Activated naive CD4-positive, alpha-beta T cell treated with anti-CD3 and anti-CD28 coated beads, Interleukin-2, amount 10 ng/mL, durations not matched to agents 7 days and 5 days (primary cell): ENCODE measurements at places on chromosomes 6 and 20.

- no peaks in the 10 kb centered on the region for H3K27me3 ChIP-seq
- no peaks in the 10 kb centered on the region for H3K4me1 ChIP-seq
- H3K36me3 ChIP-seq, result no peaks in the 10 kb centered on the region
- no peak overlapping the region for H3K27ac ChIP-seq
These were observed 691.9 kb downstream of the RFPL4B start for GRCh38 chr6:113039005-113039404.

- no peak for DNase-seq
- no peak overlapping the region for H3K27ac ChIP-seq
- H3K36me3 ChIP-seq, result no peaks in the 10 kb centered on the region
- H3K4me3 ChIP-seq, result no peak overlapping the region
- H3K4me1 ChIP-seq, result peaks cover 43% of the 10 kb centered on the region
- H3K27me3 ChIP-seq, result no peaks in the 10 kb centered on the region
These were observed 78.3 kb downstream of the ZDHHC14 start for GRCh38 chr6:157459327-157459726.

- no peaks in the 10 kb centered on the region for H3K4me1 ChIP-seq
- H3K4me3 ChIP-seq, result no peak overlapping the region
These were observed 251.0 kb upstream of the NRSN1 start for GRCh38 chr6:23875006-23875405.

GRCh38 chr6:116550796-116551195, 2.8 kb upstream of the CALHM4 start:
- no peak for DNase-seq
- H3K27ac ChIP-seq, result no peak overlapping the region
- H3K36me3 ChIP-seq, result no peaks in the 10 kb centered on the region
- no peak overlapping the region for H3K4me3 ChIP-seq

- no peak overlapping the region for H3K27ac ChIP-seq
- no peak overlapping the region for H3K4me3 ChIP-seq
- no peaks in the 10 kb centered on the region for H3K27me3 ChIP-seq
- no peak for DNase-seq
These were observed 930.5 kb upstream of the FLRT3 start for GRCh38 chr20:15267935-15268334.

DNA sequence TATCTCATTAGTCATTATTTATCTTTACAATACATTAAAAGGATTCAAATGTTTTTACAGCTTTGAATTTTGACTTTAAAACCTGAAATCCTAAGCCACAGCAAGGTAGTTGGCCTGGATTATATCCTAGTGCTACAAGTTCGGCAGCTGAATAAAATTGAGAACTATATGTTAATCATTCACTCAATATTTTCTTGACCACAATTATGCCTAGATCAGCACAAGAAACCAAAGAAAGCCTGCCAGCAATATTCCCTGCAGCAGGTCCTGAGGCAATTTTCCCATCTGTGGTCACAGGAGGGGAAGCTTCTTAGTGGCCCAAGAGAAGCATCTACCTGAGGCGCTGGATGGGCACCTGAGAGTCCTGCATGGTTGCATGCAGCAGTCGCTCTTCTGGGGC, 183.5 kb downstream of the GMDS start:
- no peaks in the 10 kb centered on the region for H3K4me1 ChIP-seq
- DNase-seq, result no peak
- H3K27me3 ChIP-seq, result no peaks in the 10 kb centered on the region
- no peak overlapping the region for H3K4me3 ChIP-seq

GRCh38 chr20:26169506-26169905, 472.9 kb upstream of the ZNF337 start:
- H3K4me1 ChIP-seq, result no peaks in the 10 kb centered on the region
- no peak overlapping the region for H3K27ac ChIP-seq
- H3K4me3 ChIP-seq, result no peak overlapping the region
- H3K36me3 ChIP-seq, result no peaks in the 10 kb centered on the region
- no peak for DNase-seq

DNA sequence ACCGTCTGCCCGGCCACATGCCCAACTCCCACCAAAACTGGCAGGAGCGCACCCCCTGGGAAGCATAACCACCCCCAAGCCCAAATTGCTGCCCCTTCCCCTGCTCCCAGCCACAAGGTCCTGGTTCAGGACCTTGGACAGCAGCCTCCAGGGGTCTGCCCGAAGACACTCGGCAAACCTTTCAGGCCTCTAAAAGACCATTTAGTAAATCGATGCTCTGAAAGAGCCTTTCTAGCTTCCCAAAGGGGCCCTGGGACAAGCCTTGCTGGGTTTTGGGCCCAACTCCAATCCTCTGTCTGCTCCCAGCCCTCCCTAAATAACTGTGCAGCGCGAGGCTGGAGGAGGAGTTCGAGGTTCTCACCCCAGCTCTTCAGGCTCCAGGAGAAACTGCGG, 30.5 kb downstream of the GRM4 start:
- H3K4me3 ChIP-seq, result no peak overlapping the region
- peaks cover 41% of the 10 kb centered on the region for H3K27me3 ChIP-seq
- DNase-seq, result peak; percentile 54

- peak overlapping the region; percentile 81 for H3K4me3 ChIP-seq
These were observed 37.4 kb downstream of the HIVEP2 start for GRCh38 chr6:142907544-142907943.

GRCh38 chr6:134517868-134518267, 200.0 kb upstream of the SGK1 start:
- no peak for DNase-seq
- H3K4me1 ChIP-seq, result peaks cover 35% of the 10 kb centered on the region
- no peak overlapping the region for H3K4me3 ChIP-seq
- no peak overlapping the region for H3K27ac ChIP-seq
